ENCODE measurements at places on chromosomes 7 and 10.

GRCh38 chr10:70885481-70885880 is 2.9 kb downstream of the PCBD1 start:
- no peak for DNase-seq

DNA sequence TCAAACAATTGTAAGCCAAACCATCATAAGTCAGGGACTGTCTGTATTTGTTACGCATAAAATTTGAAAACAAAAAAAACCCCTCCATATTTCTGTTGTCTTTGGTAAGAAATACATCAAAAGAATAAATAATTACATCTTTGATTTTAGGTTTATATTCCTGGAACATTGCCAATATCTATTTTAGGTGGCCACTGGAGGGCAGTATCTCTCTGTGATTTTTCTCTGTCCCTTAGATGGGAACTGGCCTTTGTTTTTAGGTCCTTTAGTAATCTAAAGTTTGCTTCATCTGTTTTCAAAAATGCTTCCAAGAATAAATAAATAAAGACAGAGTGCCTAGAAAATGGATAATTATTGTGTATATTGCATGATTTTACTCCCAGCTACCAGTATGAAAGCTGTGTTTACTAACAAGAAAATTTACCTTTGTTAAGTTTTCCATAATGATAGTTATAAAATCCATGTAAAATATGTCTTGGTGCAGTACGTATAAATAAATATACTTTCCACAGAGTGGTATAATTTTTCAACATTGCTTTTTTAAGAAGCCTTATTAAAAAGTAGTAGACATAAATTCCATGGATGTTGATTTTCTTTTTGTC is 64.2 kb downstream of the PHYHIPL start:
- DNase-seq: no peak

GRCh38 chr10:50472914-50473313 is 150.8 kb downstream of the SGMS1 start:
- no peak for DNase-seq

DNA sequence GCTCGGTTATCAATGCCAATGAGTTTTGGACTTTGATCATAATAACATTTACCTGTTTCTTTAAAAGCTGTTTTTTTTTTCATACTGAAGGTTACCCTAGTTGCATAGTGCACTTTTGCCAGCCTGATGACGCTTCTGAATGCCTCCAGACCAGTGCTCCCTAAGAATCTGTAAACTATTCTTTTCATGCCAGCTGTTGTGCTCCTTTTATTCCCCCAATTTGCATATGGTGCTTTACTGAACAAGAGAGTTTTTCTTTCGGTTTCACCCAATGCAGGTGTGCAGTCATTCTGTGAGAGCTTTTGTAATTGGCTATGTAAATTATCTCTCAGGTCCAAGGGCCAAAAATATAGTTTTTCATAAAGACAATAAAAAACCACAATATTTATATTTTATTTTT is 48.1 kb upstream of the GLCCI1 start:
- DNase-seq: no peak

DNA sequence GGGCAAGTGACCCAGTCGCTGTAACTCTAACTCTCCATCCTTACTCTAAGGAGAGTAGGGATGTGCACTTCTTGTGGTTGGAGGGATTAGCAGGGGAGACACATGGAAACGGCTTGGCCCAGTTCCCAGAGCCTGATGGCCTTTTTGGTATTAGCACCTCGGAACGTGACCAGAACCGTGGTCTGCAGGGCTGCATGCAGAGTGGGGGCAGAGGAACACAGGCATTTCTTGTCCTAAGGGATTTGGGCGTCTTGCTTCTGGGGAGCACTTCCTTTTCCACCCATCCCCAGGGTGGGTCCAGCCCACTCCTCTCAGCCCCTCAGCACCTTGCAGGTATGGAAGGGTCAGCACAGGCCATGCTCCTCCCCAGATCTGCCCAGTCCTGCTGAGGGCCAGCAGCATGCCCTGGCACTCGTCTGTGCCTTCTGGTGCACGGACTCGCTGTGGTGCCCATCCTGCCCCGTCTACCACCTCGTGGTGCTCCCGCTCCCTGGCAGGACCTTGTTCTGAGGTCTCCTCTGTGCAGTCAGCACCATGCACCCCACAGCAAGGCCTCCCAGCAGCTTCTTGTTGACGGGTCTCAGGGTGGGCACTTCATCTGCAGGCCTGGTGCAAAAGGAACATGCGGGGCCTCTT is 109.6 kb downstream of the ACTR3B start:
- DNase-seq: no peak

DNA sequence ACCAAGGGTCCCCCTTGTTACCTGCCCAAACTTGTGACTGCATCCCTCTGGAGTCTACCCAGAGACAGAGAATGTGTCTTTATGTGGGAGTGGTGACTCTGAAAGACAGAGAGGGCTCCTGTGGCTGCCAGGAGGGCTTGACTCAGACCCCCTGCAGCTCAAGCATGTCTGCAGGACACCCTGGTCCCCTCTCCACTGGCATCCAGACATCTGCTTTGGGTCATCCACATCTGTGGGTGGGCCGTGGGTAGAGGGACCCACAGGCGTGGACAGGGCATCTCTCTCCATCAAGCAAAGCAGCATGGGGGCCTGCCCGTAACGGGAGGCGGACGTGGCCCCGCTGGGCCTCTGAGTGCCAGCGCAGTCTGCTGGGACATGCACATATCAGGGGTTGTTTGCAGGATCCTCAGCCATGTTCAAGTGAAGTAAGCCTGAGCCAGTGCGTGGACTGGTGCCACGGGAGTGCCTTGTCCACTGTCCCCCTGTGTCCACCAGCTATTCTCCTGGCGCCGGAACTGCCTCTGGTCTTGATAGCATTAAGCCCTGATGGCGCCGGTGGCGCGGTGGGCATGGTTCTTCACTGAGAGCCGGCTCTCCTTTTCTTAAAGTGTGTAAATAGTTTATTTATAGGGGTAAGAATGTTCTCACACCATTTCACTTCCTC is 19.4 kb upstream of the SH2D4B start:
- DNase-seq: no peak

GRCh38 chr10:96334616-96335526 is 23.9 kb downstream of the OPALIN start:
- no peak for DNase-seq

DNA sequence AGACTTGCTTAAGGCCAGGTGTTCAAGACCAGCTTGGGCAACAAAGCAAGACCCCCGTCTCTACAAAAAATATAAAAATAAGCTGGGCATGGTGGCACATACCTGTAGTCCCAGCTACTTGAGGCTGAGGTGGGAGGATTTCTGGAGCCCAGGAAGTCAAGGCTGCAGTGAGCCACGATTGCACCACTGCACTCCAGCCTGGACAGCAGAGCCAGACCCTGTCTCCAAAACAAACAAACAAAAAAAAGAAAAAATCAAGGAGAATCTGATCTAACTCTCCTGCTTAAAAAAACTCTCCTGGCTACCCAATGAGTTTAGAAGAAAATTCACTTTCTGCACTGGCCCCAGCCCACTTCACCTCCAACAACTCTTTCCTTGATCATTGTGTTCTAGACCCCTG is 1.9 kb upstream of the KPNA7 start:
- no peak for DNase-seq

- DNase-seq: no peak
These were observed 156.4 kb downstream of the PRPF18 start for GRCh38 chr10:13743101-13743693.

DNA sequence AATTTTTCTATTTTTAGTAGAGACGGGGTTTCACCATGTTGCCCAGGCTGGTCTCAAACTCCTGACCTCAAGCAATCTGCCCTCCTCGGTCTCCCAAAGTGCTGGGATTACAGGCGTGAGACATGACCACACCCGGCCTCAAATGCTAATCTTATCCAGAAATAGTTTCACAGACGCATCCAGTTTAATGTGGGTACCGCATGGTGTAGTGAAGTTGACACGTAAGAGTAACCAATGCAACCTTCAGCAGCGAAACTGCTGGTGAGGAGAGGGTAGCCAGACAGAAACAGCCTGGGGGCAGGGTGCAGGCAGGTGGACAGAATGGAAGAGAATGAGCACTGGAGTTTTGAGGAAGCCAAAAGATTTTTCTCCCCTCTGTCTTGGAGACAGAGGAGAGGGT is 63.5 kb upstream of the FAM180A start:
- no peak for DNase-seq

GRCh38 chr10:104022026-104022425 is 55.1 kb downstream of the SLK start:
- DNase-seq: no peak

- DNase-seq: no peak
These were observed 972 bp downstream of the PHYH start for GRCh38 chr10:13298748-13299436.

DNA sequence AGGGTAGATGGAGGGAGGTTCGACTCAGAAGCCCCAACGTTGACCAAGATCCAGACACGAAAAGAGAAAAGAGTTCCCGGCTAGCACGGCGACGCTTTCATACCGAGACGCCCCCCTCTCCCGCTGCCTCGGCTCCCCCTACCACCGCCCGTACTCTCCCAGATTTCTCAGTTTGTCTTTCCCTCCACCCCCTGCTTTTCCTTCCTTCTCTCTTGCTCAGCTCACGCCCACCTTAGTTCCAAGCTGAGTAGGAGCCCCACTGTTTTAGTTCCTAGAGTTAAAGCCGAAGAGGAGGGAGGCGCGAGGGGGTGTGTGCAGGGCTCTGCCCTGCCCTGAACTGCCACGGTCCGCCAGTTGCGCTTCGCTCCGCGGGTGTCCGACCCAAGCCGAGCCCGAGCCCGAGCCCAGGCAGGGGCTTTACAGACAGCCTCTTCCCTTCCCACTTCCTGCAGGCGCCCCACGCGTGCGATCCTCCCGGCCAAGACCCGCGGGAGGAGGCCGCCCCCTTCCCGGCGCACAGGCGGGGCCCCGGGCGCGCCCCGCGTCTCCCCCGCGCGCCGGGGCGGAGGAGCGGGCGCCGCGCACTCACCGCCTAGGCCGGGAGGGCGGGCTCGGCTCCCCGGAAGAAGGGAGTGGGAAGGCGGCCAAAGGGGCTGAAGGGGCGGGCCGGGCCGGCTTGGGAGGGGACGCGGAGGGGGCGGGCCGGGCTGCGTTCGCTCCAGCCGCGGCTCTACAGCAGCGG is at the start of gene EPHB6:
Gene EPHB6 (plus strand): TSS at position 705 of the 742 bp plus-strand sequence. CDS start 8,152 bp downstream, outside the sequence.
- peak; percentile 88 for DNase-seq

GRCh38 chr7:6512892-6513291 is 38.4 kb downstream of the GRID2IP start:
- DNase-seq: no peak

DNA sequence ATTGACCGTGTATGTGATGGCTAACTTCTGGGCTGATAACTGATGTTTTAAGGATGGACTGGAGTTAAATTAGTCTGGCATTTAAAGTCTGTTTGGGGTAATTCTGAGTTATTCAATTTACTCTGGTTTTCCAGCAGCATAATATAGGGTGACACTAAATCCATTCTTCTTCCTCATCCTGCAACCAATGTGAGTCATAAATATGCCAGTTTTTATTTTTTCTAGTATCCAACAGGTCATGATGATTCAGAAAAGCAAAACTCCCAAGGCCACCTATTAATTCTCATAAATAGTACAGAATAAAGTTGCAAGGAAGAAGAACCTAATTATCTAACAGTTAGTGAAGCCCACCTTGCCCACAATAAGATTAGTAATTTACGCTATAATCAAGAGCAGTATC is 7.5 kb upstream of the EPHB6 start:
- no peak for DNase-seq

DNA sequence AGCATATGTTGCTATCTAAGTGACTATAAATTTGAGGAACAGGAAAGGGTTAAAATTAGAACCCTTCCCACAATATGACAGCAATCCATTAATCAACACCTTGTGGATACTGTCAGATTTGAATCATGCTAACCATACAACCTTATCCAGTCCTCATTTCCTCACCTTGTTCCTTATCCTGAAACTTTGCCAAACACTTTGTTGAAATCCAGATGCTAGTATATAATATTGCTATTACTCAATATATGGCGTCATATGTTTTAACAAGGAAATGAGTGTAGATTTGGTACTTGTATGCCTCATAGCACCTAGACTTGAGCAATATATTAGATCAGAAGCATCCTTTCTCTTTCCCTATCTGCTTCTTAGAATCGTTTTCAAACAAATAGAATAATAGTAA is 66.3 kb upstream of the SLC25A13 start:
- no peak for DNase-seq

DNA sequence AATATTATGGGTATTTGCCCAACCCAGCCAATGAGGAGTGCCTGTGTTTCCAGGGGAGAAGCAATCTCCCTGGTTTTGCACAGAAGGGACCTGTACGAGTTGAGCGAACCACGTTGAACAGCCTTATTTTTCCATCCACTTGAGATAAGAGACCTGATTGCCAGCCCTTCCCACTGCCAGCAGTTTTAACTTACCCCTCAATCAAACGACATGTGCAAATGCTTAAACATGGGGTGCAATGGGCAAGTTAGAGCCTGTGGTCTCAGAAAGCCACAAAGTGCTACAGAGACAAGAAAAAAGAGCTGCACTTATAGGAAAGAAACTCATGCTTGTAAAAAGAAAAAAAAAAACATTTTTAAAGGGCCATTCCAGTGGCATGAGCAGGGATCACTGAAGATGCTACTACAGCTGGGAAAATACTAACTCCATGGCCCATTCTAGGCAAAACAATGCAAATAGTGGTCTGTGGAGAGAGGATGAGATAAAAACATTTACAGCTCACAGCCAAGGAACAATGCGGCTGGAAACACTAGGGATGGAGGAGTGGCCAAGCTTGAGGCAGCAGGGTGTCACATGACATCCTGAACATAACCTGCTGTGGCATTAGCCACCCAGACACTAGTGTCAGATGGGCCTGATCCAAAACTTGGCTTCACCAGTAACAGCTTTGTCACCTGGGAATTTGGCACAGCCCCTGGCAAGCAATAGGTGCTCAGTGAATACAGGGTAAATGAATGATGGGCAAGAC is 162.8 kb downstream of the ELMO1 start:
- no peak for DNase-seq

- DNase-seq: peak; percentile 55
These were observed 33.8 kb upstream of the RBM20 start for GRCh38 chr10:110610308-110610774.

GRCh38 chr10:43196131-43196980 is 58.1 kb downstream of the CSGALNACT2 start:
- no peak for DNase-seq

DNA sequence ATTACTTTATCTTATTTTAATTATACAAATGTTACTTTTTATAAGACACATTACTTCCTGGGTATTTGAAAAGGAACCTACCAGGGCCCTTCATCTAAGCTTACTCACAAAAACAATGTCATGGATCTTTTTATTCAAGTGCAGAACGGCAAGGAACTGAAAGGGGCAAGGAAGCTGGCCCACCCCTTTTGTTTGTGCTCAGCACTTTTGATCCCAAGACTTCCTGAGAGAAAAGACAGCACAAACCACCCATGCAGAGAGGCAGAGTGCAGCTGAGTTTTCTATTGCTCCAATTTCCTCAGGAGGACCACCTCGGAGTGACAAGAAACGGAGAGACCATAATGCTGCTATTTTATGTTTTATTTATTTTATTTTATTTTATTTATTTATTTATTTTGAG is 232.0 kb upstream of the NRP1 start:
- no peak for DNase-seq

- no peak for DNase-seq
These were observed 298.7 kb downstream of the LRRTM3 start for GRCh38 chr10:67224553-67224952.

Data from ureter (tissue), 1 donor.